Thoracic aorta endothelial cell (primary cell): ENCODE measurements at places on chromosomes 1 and 21. TPM values are rescaled to one million over a fixed set of nuclear protein-coding genes. Genes with fewer than 3 reads are reported as not detected.

STUM gene
- total RNA-seq: not detected in 2 replicates

PDZK1IP1 gene
- total RNA-seq: not detected in 2 replicates

RGS13 gene
- not detected in 2 replicates for total RNA-seq

ZBTB8B gene
- under 0.01 TPM in 2 replicates for total RNA-seq

FAM177B gene
- total RNA-seq: not detected in 2 replicates

TNNT2 gene
- total RNA-seq: 0.07 TPM in 1 of 2 replicates, not detected in the other

AIM2 gene
- total RNA-seq: 0.29 TPM in 1 of 2 replicates, not detected in the other

MMP23B gene
- total RNA-seq: 0.13 and 0.29 TPM in 2 replicates

COP1 gene
- total RNA-seq: 73.2 and 82.3 TPM in 2 replicates

LCE3E gene
- not detected in 2 replicates for total RNA-seq

SLC16A4 gene
- 6.9 and 9.6 TPM in 2 replicates for total RNA-seq

KIF26B gene
- total RNA-seq: under 0.01 and 0.14 TPM in 2 replicates

ORC1 gene
- 14.5 and 19.2 TPM in 2 replicates for total RNA-seq

MFAP2 gene
- 13.6 and 14.6 TPM in 2 replicates for total RNA-seq

S100A1 gene
- total RNA-seq: not detected in 2 replicates

TEDDM1 gene
- total RNA-seq: not detected in 2 replicates

OR6N1 gene
- total RNA-seq: not detected in 2 replicates

ZP4 gene
- total RNA-seq: not detected in 2 replicates
